Fibroblast of skin of right quadriceps (primary cell): ENCODE measurements at places on chromosomes 5 and 9.
A peak's percentile ranks its signal among the peaks of the same experiment; 100 is the strongest.

DNA sequence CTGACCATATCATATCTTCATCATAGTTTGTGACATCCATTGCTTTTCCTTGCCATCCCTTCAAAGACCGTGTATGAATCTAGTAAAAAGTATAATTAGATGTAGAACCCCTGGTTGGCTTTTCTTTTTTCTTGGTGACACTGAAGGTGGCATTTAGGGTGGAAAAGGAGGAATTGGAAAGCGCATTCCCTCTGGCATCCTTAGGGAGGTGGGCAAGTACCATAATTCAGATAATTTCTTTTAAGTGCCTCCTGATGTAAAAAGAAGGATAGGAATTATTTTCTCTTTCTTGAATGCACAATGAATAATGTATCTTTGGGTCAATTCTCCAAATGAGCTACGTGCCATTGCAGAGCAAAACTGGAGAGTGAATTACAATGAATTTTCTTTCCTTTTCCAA is 73.2 kb upstream of the SMARCA2 start:
- no peak for DNase-seq

DNA sequence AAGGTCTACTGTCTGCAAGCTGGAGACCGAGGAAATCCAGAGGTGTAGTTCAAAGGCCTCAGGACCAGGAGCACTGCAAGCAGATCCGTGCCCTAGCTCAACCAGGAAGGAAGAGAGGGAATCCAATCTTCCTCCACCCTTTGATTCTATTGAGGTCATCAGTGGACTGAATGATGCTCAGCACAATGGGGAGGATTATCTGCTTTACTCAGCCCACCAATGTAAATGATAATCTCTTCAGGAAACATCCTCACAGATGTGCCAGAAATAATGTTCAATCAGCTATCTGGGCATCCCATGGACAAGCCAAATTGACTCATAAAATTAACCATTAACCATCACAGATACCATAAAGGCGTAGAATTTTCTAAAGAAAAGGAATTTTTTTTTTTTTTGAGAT is 92.0 kb downstream of the BASP1 start:
- no peak for DNase-seq

GRCh38 chr5:7628248-7628647 is 222.7 kb downstream of the CFAP90 start:
- DNase-seq, result no peak

DNA sequence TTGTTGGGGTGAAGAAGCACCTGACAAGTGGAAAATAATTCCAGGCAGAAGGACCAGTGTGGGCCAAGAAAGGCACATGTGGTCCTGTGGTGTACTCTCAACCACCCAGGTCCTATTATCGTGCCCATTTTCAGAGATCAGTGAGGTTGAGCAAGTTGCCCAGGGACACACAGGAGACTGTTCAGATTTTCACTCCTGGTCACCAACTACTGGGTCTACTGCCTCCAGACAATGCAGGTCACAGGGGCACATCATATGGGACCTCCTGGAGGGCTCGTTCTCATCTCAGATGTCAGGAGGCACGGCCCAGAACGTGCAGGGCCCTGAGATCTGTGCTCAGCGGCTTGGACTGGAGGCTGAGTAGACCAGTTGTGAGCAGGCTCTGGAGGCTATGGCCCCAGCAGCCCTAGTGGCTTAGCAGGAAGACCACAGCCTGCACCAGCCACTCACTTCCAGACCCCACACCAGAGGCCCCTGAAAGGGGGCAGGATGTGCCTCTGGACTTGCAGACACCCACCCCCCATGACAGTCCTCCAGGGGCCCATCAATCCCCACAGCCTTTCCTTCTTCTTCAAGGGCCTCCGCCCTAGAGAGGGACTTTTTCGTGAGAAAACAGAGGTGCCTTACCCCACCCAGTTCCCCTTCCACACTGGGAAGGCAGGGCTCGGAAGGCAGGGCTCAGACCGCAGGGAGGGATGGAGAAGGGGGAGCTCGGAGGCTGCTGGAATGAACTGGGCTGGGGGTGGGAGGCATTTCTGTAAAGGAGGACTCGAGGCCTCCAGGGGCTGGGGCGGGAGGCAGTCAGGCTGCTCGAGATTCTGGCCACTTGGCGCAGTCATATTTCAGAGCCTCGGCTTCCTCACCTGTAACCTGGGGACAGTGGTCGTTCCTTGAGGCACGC is 82.7 kb upstream of the NEURL1B start:
- no peak for DNase-seq

- peak; percentile 12 for DNase-seq
Measured at GRCh38 chr5:8807636-8808035, 738.2 kb downstream of the SEMA5A start.

DNA sequence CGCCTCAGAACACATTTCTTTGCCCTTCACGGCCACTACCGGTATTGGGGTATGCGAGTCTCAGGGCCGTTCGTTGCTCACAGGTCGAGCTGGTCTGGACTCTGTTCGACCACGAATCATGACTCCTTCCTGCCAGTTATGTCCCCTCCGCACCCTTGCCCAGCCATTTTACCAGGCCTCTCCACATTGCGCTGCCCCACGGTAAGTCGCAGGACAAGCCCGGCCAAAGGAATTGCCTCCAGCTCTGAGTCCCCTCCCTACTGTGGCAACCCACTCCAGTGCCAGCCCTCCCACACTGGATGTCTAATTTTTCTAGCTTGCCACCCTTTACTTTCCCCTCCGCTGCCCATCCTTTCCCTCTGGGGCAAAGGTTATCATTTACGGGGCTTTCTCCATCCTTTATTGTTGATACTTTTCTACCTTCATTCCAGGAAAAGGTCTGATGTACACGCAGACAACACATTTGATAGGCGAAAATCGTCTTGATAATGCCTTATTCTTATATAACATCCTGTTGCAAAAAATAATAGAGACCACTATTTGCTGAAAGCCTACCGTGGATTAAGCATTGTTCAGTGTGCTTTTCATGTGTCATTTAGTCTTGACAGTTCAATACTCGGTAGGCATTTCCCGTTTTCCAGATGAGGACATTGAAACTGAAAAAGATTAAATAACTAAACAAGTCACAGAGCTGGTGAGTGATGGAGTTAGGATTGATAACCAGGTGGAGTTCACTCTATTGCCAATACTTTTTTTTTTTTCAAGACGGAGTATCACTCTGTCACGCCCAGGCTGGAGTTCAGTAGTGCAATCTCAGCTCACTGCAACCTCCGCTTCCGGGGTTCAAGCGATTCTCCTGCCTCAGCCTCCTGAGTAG is 958 bp upstream of the HSPA5 start:
- DNase-seq, result no peak

GRCh38 chr5:172607213-172607793 is 33.8 kb upstream of the NEURL1B start:
- DNase-seq, result no peak

GRCh38 chr9:29648601-29649000 is 2075.3 kb upstream of the C9orf72 start:
- no peak for DNase-seq

GRCh38 chr5:124906339-124907097 is 160.1 kb upstream of the ZNF608 start:
- peak; percentile 91 for DNase-seq

- DNase-seq, result no peak
Measured at GRCh38 chr5:42779083-42779482, 22.5 kb downstream of the CCDC152 start.
